ENCODE measurements at places on chromosomes 5 and 9.

GRCh38 chr5:10760921-10761184 lies 181 bp downstream of the DAP start:
- DNase-seq: no peak

- no peak for DNase-seq
These were observed 142.5 kb downstream of the FSTL4 start for GRCh38 chr5:133469846-133470245.

GRCh38 chr9:10130061-10130675 lies 482.6 kb downstream of the PTPRD start:
- no peak for DNase-seq

DNA sequence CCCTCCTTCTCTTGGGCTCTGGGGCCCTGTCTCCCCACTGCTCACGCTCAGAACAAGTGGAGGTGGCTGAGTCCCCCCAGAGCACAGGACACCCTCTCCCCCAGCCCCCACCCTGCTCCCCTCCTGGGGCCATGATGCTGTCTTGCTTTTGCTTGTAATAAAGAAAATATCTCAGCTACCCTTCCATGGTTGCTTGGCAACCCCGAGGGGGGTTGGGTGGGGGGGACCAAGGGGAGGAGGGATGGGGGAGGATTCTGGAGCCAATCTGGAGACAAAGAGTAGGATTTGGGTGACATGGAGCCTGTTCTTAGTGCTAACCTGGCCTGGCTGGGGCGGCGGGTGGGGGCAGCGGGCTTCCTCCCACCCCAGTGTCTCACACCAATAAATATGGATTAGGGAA lies 16.1 kb upstream of the CERCAM start:
- no peak for DNase-seq

DNA sequence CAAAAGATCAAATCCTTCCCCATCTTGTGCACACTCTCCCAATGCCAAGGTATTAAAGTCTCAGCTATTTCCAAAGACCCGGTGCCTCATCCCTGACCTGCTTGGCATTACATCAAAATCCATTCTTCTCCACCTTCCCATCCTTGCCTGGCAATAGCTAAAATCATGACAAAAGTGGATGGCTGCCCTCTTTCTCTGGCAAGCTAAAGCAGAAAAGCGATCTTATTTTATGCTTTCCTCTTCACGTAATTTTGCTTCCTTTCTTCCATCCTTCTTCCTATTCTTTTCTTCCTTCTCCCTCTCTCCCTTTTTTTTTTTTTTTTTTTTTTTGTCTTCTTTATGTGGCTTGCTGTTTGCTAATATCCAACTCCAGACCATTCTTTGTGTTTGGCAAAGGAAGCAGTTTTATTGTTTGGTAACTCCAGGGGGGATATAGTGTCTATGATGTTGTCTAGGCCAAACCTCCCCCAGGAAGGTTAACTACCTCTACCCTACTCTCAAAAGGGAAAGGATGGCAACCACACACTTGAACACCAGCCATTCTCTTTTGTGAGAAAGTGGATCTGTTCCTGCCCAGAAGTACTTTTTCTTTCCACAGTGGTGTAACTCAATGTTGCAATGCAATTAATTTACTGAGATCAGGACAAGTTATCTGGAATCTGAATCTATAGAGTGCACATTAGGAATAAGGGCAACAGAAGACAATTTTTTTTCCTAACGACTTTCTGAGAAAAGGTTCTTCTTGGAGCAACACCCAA lies 120.9 kb upstream of the TMEM161B start:
- DNase-seq: no peak

DNA sequence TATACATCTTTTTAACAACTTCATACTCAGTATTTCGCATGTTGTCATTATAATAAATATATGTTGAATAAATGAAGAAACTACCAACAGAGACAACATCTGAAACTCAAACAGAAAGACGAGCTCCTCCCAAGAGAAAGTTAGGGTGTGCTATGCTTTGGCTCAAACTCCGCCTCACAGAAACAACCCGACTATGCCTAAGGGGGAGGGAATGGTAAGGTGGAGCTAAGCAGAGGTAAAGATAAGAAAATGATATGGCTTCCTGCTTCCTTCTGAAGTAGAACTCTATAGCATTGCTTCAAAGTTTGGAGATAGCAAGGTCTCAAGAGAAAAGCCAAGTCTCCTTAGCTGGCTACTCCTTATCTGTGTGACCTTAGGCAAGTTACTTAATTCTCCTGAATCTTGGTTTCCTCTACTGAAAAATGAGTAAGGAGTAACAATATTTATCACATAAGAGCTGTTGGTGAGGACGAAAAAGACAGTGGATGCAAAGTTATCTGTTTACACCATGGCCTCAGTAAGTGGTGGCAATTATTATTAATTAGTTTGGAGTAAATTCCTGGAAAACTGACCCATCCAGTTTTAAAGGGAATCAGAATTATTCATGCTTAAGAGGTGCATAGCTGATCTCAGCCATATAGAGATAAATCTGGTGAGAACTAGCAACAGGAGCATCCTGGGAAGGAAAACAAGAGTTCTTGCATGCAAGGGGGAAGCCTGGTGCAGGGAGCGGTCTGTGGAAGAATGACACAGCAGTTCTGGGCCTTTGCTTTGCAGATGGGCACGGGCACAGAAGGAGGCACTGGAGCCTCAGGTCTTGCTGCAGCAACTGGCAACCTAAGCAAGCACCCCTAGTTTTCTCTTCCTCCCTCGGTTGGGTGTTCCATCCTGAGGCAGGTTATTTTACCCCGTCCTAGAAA lies 73.3 kb downstream of the GLIS3 start:
- no peak for DNase-seq

DNA sequence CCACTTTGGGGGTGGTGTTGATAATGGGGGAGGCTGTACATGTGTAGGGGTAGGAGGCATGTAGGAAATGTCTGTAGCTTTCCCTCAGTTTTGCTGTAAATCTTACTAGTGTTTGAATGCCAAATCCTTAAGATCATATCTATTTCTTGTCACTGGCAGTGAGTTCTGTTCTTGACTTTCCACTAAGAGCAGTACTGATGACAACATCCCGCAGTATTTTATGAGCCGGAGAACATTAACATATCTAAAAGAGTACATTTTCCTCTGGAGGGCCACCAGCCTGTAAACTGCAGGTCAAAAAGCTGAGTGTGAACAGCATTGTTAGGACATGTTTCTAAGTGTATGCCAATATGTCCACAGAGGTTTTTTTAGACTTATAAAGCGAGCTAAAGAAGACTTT lies 2.5 kb upstream of the HSPB3 start:
- DNase-seq: no peak

- DNase-seq: no peak
These were observed 24.1 kb downstream of the PTTG1 start for GRCh38 chr5:160445751-160446150.

DNA sequence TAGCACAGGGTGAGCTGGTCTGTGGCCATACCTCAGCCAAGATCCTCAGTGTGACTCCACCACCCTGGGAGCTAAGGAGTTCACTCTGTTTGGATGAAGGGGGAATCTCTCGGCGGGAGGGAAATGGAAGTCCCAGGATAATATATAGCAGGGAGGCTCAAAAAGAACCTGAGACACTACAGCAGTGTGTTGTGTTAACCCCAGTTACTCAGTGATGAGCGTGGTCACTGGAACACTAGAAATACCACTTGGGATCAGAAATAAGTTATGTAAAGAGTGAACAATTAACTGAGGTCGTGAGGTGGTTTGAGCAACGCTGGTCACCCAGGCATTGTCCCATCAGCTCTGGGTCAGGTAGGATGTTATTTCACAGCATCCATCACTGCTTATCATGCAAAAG lies 59.3 kb upstream of the ADAMTS16 start:
- no peak for DNase-seq

GRCh38 chr5:57724836-57725235 lies 242.2 kb upstream of the ACTBL2 start:
- DNase-seq: no peak
